ENCODE measurements at places on chromosomes 7 and 10. TPM values are rescaled to one million over a fixed set of nuclear protein-coding genes. Genes with fewer than 3 reads are reported as not detected.

DNA sequence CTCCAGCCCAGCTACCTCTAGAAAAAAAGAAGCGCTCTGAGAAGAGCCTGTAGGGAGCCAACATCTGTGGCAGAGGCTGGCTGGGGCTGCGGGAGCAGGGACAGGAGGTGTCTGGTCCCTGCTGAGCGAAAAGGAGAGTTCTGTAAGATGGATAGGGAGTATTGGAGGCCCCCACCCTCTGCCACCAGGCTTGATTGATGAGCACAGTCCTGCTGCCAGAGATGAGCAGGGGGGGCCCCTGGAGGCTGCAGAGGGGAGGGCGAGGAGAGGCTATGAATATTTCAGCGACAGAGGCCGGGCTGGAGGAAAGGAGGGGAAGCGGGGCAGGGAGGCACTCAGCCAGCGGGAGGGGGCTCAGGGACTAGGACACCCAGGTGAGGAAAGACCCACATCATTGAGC is 44.5 kb upstream of the HSPB1 start:
- no peak for DNase-seq

The AIMP2 gene
- 17.4 TPM for total RNA-seq

DNA sequence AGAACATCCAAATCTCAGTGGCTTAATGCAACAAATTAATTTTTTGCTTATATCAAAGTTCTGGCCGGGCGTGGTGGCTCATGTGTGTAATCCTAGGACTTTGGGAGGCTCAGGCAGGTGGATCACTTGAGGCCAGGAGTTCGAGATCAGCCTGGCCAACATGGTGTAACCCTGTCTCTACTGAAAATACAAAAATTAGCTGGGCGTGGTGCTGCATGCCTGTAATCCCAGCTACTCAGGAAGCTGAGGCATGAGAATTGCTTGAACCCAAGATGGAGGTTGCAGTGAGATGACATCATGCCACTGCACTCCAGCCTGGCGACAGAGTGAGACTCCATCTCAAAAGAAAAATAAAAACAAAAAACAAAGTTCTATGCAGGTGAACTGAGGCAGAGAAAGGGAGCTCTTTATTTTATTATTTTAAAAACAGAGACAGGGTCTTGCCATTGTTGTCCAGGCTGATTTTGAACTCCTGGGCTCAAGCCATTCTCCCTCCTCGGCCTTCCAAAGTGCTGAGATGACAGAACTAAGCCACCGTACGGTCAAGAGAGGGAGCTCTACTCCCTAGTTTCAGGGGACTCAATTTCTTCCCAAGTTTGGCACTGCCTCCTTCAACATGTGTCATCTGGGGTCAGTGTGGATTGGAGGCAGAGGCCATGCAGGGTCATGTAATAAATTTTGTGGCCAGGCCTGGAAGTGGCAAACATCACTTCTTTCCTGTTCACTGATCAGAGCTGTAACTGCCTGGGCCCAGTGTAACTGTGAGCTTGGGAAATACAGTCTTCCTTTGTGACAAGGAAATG is 2.4 kb downstream of the ADCK2 start:
- DNase-seq, result no peak

GRCh38 chr10:60990663-60991062 is 46.7 kb upstream of the RHOBTB1 start:
- DNase-seq, result no peak

DNA sequence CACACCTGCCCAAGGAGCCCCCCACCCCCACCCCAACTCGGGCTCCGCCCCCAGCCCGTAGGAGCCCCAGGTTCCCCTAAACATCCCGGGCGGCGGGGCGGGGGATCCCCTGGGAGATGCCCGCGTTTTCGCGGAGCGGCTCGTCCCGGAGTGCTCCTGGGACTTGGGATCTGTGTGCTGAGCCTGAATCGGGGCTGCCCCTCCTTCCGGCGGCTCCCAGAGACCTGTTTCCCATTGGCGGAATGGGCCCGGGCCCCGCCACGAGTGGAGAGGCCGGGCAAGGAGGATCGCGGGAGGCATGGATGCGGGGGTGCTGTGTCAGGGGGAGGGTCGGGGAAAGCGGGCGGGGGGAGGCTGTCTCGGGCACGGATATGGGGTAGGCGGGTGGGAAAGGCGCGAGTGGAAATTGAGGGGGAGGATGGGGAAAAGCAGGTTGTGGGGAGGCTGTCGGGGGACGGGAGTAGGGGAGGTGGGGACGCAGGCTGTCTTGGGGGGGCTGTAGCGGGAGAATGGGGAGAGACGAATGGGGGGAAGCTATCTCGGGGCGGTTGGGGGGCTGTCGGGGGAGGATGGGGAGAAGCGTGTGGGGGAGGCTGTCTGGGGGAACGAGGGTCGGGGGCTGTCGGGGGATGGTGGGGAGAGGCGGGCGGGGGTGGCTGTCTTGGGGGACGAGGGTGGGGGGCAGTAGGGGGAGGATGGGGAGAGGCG is 572 bp upstream of the BHLHA15 start:
- no peak for DNase-seq

The HOXA2 gene
- total RNA-seq, result 1.5 TPM

DNA sequence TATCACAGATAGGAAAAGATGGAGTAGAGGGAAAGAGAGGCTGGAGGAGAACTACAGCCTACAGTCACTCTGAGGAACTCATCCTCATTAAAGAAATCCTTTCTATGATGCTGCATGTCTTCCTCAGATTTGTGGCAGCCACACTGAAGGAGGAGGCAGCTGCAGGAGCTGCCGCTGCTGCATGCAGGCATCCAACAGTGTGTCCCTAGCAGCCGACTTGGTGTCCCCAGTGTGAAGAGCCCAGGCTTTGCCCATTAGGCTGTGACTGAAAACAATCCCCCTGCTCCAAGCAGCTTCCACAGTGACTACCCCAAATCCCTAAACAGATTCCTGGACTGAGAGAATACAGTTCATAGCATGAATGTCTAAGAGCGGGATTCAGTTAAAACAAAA is 23.1 kb downstream of the SKIDA1 start:
- no peak for DNase-seq

- no peak for DNase-seq
These were observed 4.6 kb downstream of the OAT start for GRCh38 chr10:124414076-124414475.

DNA sequence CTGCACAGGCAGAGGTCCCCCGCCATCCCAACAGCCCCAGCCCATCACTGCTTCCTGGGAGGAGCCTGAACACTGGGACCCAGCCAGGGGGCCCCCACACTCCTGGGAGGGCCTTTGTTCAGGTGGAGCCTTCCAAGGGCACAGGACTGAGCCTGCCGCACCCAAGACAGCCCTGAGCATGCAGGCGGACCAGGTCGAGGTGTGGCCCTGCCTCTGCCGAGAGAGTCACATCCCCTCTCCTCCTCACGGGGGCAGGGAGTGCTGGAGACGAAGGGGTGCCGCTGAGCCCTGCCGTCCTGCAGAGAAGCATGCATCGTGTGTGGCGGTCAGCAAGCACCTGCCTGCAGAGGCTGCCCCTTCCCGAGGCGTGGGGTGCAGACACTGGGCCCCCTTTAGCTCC is 7.3 kb upstream of the MAFK start:
- no peak for DNase-seq

DNA sequence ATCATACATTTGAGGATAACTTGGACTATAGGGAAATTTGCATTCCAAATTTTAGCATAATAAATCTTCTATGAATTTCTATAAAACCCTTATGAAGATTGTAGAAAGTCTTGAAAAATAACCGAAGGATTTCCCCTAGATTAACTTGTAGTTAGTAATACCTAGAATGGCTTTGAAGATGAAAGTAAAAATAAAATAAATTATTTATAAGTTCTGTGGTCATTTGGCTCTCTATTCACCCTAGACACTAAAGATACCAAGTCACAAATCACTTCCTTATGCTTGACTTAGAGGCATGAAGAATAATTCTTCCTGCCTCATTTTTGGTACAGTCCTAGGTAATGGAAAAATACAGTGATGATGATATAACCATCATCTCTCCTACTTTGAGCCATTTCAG is 79.3 kb downstream of the CSTF2T start:
- no peak for DNase-seq

GRCh38 chr10:78473006-78473405 is 439.3 kb downstream of the RPS24 start:
- no peak for DNase-seq

GRCh38 chr10:102647443-102648268 is 3.4 kb downstream of the TRIM8 start:
- DNase-seq, result no peak

GRCh38 chr10:60175441-60175971 is 214.2 kb downstream of the ANK3 start:
- no peak for DNase-seq

- DNase-seq, result no peak
These were observed 367.0 kb upstream of the MGMT start for GRCh38 chr10:129099992-129100391.

The IFIT5 gene
- 25.3 TPM for total RNA-seq

GRCh38 chr10:114024876-114025610 is 18.6 kb upstream of the ADRB1 start:
- no peak for DNase-seq

GRCh38 chr10:130352291-130352645 is 216.1 kb downstream of the GLRX3 start:
- DNase-seq, result no peak

DNA sequence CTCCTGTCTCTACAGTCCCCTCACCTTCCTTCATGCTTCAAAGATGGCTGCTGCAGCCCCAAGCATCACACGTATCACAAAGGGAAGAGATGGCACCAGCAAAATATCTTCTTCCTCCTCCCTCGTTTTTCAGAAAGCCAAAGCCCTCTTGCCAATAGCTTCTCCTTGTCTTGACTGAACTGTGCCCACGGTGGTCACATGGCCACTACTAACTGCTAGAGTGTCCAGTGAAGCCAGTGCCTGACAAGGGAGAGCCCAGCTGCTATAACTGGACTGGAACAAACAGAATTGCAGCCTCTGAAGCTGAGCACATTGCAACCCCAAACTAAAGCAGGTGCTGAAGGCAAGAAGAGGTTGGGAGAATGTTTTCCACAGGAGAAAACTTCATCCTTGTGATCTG is 120.8 kb upstream of the RET start:
- no peak for DNase-seq

GRCh38 chr7:148773334-148773733 is 74.6 kb downstream of the CUL1 start:
- DNase-seq, result no peak

DNA sequence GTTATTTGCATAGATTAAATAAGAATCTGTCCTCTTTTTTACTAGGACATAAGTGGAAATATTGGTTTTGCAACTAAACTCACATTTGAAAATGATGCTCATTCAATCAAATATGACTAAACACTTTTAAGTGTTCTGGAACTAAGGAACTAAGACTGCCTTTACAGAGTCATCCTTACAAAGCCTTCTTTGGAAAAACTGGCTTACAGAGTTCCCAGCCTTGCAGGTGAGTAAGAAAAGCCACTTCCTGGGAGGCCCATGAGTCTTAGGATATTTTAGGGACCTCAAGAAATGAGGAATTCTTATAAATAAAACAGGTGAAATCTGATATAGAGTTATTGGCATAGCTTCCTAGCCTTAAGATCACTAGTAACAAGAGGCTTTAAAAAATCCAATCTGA is 135.5 kb downstream of the ALOX5 start:
- DNase-seq, result no peak

GRCh38 chr7:134279898-134280297 is 36.8 kb downstream of the SLC35B4 start:
- no peak for DNase-seq

DNA sequence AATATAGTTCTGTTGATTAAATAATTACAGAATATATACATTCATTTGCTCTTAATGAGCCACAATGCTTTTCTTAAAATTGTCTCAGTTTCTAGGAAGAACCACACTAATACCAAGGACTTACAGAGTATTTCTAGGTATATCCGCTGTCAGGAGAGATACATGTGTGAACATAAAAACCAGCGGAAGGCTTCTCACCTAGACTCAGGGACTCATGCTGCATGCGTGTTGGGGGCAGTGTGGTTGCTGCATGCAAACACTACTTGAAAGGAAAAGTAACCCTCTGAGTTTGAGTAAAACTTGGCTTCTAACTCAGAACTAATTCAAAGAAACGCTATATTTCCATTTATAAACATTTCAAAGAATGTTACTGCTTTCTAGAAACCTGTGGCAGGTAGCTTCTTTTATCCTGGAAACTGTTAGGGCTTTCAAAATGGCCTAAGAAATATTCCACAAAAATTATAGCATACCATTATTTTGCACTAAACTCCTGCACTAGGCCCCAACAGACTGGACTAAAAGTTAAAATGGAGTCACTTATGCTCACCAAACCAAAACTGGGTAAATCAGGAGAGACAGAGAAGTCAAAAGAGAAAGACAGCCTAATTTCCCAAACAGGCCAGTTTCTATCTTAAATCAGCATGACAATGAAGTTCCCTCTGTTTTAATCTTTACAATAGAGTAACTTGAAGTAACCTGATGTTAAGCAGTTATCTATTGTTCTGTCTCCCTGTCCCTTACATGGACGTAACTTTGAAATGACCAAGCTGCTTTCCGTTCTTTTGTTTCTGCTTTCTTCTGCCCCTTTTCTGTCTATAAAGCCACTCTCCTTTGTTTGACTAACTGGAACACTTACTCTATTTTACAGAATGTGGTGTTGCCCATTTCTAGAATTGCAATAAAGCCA is 95.2 kb upstream of the FAM133B start:
- no peak for DNase-seq

The LRRD1 gene
- not detected for total RNA-seq

DNA sequence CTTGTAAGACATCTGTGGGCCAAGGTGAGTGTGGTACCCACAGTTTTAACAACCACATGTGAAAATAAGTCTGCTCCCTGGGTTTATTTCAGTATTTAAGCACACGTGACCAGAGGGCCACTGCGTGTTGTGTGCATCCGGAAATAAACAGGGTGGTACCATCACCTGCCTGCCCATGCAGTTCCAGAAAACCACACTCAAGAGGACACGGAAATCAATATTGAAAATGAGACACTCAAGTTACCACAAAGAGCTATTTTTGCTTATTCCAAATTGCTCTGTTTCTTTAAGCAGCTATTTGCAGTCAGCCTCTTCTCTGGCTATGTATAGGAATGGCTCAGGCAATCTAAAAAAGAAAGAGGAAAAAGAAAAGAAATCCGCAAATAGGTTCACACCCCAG is 71.8 kb upstream of the LOXL4 start:
- DNase-seq, result no peak

DNA sequence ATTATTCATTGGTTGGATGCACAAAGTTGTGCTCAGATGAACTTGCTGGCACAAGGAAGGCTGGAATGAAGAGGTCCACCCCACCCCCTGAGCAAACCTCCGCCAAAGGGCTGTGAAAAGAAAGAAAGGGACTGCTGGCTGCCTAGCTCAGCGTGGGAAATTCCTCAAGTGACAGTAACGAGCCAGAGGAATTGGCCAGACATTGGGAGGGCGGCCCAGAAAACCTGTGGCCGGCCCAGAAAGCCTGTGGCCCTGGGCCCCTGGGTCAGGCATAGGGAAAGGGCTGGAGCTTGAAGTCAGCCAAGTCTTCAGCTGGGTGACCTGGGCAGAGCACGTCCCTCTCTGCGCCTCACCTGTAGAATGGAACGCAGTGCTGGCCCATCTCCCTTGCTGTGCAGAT is 30.6 kb upstream of the CTBP2 start:
- DNase-seq, result no peak

The MSS51 gene
- 2.7 TPM for total RNA-seq

The PON1 gene
- 0.24 TPM for total RNA-seq
